ENCODE measurements at places on chromosomes 1 and 21.

DNA sequence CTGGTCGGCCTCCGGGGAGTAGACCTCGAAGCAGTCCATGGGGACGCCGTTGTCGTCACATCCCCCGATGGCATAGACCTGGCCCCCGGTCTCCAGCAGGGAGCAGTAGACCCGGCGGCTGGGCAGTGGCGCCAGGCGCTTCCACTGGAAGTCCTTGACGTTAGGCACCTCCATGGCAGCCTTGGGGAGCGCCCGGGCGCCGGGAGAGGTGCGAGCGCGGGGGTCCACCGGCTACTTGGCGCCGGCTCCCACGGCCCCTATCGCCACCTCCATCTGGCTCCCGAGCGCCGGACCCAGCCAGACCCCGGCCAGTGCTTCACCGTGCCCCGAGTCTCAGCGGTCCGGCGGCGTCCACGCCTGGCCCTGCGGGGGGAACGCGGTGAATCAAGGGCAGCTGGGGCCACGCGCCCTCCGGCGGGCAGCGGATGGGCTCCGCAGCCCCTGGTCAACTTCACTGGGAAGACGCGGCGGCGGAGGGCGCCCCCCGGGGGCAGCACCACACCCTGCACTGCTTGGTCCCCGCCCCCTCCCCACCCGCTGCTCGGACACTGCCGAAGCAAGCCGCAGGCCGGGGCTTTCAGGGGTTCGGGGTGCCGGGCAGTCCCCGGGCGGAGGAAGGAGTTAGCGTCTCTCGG is 13.2 kb downstream of the KLHDC8A start:
- DNase-seq: no peak

DNA sequence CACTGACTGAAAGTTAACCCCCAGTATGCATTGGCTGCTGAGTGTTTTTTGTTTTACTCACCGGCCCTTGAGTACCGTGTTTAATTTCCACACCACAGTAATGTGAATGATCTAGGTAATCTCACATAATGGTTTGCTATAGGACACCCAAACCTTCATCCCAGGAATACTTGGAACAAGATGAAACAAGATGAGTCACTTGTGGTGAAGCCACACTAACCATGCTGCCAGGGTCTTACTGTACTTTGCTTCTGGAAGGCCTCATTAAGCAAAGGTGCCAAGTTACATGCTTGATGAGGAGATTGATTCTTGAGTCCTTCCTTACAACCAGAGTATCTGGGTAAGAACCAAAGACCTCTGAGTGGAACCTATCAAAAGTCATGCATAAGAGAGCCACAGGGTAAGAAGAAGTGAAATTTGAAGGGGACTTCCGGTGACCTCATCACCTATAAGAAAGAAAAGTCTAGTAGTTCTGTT is 163.3 kb downstream of the NRIP1 start:
- DNase-seq: no peak

GRCh38 chr1:15186846-15187151 is 33.3 kb downstream of the TMEM51 start:
- no peak for DNase-seq

DNA sequence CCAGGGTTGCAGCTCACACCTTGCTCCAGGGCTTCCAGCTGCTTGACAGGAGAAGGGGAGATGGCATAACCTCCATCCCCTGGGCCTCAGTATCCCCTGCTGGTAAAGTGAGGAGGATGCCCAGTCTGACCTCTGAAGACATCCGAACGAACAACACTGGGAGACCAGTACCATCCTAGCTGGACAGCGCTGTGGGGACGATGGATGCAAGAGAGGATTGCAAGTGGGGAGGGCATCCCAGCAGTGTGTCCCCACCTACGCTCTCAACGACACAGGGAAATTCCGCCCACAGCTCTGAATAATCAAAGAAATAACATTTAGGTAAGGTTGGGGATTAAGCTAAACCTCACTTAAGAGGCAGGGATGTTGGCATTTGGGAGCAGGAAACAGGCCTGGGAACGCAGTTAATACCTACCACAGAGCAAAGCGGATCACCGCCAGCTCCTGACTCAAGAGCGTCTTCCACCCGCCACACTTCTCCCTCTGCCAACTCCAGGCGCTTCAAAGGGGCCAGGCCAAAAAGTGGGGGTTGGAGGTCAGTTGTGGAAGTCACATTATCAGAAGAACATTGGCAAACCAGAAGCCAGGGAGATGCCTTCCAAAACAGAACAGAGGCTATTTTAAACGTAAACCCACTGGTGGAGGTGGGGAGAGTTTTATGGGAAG is 47.6 kb downstream of the SSBP3 start:
- DNase-seq: no peak

GRCh38 chr1:236830116-236830515 is 35.0 kb downstream of the MTR start:
- no peak for DNase-seq

DNA sequence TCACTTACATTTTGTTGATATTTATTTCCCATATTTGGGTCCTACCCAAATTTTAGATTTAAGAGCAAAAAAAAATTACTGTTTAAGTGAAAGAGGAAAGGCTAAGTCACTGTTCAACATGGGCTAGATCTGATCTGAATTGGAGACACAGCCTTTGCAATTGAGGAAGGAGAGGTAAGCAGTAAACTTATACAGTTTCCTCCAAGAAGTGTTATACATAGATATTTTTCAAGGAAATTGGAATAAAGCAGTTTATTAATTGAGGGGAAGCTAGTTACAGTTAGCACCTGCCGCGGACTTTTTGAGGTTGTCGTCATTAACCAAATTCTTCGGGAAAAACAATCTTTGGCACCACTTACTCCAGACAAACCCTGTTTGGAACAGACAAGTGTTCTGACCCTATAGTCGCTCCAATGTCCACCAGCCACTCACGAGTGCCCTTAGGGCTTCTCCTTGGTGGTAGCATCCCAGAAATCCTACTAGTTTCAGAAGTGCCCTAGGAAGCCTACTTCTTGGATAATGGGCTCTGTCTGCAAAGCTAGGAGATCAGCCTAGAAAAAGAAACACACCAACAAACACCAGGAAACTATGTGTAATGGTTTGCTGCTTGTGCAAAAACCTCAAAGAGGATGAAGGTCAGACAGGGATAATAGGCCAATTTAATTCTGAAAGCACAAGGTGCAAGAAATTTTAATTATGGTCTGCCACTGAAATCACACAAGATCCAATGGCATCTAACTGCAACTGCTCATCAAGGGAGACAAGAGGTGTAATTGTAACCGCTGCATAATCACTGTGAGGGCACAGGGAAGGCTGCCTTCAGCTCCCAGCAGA is 2.5 kb downstream of the WLS start:
- no peak for DNase-seq

DNA sequence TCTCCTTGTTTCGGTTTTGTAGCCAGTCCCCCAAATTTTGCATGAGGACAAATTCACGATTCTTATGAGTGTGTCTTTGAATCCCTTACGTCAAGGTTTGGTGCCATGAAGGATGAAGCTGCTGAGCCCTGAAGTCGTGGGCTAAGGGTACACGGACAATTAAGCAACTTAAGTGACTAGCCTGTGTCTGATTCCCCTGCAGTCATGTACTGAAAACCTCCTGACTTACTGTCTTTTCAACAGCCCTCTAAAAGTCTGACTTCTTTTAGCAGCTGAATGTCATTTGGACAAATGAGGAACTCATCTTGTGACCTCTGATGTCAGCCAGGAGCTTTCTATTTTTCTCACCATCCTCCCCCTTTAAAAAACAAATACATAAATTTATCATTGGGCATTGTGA is 27.1 kb upstream of the C1orf105 start:
- no peak for DNase-seq

DNA sequence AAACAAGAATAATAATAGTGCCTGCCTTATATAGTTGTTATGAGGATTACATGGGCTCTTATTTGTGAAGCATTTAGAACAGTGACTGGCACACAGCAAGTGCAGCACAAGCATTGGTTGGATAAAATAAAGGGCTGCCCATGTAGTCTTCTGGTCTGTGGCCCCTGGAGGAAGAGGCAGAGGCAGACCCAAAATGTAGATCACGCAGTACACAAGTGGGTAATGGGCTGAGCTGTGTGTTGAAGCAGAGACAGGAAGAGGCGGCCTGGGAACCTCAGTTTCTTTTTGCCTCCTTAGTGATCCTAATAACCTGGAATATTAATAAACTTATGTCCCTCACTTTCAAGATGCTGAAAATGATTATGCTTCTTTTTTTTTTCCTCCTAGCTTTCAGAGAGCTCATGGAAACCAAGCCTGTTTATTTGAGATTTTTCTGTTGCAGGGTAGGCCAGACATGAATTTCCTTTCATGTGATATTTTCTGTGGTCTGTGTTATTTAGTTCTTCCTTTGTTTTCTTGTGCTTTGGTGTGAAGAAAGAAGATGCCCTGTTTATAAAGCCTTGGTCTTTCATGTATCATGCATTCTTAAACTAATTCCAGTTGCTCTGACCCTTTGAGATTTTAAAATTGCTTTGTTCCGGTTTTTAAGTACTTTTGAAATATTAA is 42.5 kb downstream of the LRRC8D start:
- DNase-seq: no peak

- no peak for DNase-seq
Measured at GRCh38 chr1:226497276-226497833, 51.2 kb upstream of the STUM start.

DNA sequence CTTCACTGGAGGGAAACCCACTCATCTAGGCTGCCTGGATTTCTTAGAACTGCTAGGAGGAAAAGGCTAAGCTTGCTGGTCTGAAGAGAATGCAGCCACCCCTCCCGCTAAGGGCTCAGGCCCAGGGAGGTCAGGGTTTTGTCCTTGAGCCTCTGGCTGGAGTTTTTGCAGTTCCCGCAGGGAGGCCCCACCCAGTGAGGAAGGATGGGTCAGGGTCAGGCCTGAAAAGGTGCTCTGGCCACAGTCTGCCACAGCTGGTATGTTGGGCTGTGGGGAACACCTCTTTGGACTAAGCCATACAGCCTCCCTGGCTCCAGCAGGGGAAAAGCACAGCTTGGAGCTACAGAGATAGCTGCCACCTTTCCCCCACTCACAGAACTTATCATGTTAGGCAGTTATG is 71.4 kb upstream of the PAPPA2 start:
- no peak for DNase-seq

DNA sequence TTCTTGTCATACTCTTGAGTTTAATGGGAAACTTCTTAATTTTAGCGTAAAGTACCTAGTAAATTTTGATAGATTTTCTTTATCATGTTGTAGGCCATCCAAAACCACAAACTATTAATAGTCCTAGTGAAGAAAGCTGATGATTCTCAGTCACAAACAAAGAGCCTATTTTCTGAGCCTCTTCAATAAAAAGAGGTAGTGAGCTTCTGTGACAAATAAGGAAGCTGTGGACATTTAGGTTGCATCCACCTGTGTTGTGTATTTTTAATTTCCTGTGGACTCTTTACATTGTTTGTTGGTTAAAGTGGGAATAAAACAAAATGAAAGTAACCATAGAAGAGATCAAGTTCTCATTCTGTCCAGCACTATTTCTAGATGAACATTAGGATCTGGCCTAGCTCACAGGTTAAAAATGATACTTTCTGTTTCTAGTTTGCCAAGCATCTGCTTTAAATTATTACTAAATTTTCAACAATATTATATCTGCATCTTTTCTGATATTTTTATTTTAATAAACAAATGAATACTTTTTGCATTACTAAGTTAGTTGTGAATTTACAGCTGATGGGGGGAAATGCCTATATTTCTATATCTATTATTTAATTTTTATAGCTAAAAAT is 702.2 kb upstream of the ADGRL4 start:
- no peak for DNase-seq

DNA sequence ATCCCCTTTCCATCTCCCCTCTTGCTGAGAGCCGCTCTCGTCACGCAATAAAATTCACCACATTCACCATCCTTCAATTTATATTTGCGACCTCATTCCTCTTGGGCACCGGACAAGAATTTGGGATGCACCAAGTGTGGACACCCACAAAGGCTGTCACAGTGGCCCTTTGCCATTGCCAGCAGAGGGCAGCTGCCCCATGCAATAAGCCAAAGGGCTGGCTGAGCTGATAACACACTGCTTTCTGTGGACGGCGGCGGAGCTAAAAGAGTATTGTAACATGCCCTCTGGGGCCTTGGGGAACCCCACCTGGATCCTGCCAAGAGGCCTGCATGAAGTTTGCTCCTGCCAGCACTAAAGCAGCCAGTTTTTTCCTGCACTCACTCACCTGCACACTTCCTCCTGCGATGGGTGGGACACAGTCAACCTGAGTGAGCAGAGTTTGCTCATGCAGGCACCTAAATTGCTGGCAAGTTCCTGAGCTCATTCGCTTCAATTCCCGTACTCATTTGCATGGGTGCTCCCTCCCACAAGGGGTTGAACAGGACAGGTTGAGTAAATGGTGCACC is 792.3 kb upstream of the ADAMTS5 start:
- DNase-seq: no peak

- no peak for DNase-seq
Measured at GRCh38 chr1:41856151-41856943, 62.4 kb downstream of the HIVEP3 start.

DNA sequence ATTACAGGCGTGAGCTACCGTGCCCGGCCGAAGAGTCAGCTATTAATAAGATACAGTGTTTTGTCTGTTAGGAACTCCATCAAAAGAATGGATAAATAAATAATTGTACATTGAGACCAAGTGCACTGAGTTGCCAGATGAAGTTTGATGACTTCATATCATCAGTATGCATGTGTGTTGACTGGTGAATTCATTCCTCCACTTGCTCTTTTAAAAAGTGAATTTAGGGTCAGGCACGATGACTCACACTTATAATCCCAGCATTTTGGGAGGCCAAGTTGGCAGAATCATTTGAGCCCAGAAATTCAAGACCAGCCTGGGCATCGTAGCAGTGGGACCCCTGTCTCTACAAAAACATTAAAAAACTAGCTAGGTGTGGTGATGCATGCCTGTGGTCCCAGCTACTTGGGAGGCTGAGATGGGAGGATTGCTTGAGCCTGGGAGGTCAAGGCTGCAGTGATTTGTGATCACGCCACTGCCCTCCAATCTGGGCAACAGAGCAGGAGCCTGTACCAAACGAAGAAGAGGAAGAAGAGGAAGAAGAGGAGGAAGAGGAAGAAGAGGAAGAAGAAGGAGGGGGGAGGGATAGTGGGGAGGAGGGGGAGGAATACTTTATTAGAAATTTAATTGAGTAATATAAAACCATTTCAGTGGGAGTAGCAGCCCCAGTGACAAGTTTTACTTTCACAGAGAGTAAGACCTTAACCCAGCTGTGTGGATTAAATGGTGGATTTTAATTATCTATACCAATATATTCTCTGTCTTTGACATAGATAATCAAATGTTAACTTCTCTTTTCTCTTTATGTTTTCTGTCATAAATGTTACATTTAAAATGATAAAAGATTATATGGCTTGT is 74.9 kb downstream of the CCDC18 start:
- DNase-seq: no peak

DNA sequence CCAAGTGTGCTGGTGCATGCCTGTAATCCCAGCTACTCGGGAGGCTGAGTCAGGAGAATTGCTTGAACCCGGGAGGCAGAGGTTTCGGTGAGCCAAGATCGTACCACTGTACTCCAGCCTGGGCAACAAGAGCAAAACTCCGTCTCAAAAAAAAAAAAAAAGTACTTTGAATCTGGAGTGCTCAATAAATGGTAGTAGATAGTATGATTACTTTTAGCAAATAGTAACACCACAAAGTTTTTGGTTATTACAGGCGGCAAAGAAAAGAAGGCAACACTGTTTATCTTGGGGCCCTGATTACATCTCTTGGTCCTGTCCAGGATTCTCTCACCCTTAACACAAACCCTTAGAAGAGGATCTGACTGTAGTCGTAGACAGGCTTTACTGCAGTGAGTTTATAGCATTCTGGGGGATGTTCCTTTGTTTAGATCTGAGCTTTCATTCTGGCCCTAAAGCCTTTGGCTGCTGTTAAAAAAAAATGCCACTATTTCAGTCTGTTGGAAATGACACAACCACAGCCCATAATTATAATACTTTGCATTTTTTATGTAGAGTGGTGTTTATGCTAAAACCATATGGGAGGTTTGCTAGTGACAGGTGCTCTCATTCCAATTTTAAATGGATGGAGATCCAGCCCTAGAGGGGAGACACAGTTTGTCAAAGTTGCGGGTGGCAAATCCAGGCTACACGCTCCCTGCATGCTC is 79.7 kb upstream of the SLC2A1 start:
- no peak for DNase-seq
